ENCODE measurements at places on chromosomes 6 and 20.

DNA sequence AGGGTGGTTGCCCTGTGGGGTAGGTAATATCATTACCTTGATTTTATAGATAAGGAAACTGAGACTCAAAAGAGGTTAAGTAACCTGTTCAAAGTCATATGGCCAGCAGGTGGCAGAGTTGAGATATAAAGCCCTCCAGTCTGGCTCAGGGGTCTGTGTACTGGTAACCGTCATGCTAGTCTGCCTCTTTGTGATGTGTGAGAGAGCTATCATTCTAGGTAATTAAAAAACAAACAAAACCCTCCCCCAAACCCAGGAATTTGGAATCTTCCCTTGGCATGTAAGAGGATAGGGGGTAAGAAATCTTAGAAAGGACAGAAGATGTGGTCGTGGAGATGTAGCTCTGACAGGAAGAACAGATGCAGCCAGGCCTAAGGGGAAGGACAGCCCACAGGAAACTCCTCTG, 206.0 kb downstream of the CDC5L start:
- peak; percentile 83 for DNase-seq

- no peak for DNase-seq
These were observed 5.9 kb upstream of the VSTM2L start for GRCh38 chr20:37896932-37897548.

- DNase-seq = no peak
These were observed 83.2 kb downstream of the TIAM2 start for GRCh38 chr6:155078331-155078745.

DNA sequence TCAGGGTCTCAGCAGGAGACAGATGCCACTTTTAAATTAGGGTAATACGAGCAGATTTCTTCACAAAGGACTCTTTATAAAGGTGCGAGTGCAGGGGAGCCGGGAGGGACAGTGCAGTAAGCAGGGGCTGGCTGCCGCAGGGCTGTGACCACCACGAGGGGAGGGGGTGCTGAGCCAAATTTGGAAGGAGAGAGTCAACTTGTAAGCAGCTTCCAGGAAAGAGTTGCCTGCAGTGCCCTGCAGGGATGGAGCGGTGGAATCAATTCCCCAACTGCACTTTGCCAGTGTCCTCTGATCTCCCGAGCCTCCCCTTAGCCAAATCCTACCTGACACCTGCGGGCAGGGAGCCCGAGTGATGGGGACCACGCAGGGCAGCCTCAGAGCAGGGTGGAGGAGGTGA, 13.9 kb upstream of the CCDC167 start:
- DNase-seq = no peak

DNA sequence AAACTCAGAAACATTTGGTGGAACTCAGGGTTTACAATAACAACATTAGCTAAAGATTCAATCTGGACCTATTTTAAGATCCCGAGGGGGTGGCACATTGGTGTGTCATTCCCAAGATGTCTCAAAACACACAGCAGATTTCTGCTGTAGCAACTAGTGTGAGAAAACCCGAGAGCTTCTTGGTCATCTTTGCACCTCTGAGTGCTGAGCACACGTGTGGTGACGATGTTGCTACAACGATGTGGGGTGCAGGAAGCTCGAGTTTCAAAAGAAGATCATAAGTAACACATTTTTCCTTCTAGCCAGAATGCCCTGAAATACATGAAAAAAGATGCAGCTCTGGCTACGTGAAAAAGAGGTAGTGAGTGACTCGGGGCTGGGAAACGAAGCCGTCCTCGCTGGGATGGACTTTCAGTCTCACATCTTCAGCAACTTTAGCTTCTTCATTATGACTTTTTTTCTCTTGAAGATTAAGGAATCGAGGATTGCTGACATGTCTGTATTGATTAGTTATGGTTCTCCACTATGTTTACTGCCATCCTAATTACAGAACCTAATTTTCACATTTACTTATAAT, 1.5 kb downstream of the RAMACL start:
- DNase-seq = peak; percentile 60

- DNase-seq = no peak
These were observed 88.0 kb downstream of the PRND start for GRCh38 chr20:4809707-4810106.

Data from fibroblast of skin of right quadriceps (primary cell).